T follicular helper cell (primary cell): ENCODE measurements at places on chromosomes 13 and 19.

GRCh38 chr13:43744261-43745031, 42.3 kb downstream of the ENOX1 start:
- DNase-seq: no peak

- DNase-seq: no peak
Measured at GRCh38 chr13:95367309-95367843, 66.1 kb upstream of the ABCC4 start.

DNA sequence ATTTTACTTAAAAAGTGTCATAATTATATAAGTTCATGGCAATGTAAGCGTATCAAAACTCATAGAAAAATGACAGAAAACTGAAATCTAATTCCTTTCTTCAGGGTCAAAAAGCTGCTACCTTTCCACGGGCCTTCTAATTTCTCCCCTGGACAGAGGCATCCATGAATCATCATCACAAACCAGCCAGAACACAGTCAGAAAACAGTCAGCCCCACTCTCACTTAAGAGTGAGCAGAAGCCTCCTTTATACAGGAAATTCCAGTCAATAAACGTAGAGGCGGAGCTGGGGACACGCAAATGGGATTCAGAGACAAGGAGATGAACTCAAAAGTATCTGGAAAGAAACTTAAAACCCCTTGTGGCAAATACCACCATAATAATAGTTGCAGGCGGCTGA, 54.2 kb upstream of the ABCC4 start:
- DNase-seq: no peak

DNA sequence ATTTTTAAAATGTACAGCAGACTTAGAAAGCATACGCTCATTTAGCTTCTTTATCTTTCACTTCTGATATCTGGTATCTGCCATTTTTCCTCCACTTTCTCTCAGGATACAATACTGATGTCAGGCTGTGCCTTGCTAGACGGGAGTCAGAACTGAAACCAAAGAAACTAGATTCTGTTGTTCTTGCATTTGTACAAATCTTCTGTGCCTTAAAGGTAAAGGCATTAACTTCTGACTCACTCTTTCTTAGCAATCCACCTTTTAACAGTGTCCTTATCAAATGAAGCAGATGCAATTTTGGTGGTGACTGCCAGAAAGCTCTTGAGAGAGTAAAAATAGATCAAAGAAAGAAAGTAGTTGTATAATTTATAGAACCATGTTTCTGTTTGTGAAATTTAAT, 370.4 kb downstream of the PCDH20 start:
- DNase-seq: no peak

GRCh38 chr19:49395581-49396407, 7.7 kb downstream of the KASH5 start:
- DNase-seq: no peak

DNA sequence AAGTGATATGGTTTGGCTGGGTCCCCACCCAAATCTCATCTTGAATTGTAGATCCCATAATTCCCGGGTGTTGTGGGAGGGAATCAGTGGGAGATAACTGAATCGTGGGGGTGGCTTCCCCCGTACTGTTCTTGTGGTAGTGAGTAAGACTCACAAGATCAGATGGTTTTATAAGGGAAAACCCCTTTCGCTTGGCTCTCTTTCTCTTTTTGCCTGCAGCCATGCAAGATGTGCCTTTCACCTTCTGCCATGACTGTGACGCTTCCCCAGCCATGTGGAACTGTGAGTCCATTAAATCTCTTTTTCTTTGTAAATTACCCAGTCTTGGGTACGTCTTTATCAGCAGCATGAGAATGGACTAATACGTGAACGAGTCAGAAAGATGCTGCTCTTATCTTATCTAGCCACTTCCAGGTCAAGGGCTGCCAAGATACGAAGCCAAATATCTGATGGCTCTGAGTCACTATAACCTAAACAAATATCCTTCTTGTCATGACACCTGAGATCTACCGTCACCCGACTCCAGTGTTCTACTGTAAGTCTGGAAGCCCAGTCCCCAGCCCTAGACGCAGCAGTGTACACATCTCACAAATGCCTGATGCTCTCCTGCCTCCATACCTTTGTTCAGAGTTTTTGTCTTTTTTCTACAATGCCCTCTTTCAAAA, 45.9 kb downstream of the SLC15A1 start:
- DNase-seq: no peak

DNA sequence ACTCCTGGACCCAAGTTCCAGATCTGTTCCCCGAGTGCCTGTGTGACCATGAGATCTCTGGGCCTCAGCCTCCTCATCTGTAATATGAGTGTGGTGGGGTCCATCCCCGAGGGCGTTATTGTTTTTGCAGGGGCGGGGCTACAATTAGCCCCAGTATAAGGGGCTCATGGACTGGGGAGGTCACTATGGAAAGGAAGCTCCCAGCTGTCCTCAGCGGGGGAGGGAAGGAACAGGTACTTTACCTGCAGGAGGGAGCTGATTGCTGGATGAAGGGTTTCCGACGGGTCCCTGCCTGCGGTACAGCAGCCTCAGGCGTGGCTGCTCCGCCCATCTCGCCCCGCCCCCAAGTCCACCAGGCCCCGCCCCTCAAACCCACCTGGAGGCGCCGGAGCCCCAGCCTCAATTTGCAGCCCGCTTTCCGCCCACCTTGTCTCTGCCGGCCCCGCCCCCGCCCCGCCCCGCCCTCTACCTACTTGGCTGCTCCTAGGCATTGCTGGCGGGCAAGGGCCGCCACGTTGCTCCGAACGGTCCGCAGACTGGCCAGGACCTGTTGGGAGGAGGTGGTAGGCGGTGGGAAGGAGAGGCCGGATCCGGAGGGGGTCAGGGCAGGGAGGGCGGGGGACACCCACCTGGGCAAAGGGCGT, 5.5 kb downstream of the PDE4C start:
- no peak for DNase-seq

GRCh38 chr13:23749288-23749873, 139.8 kb downstream of the MIPEP start:
- no peak for DNase-seq

GRCh38 chr19:10332965-10333757, at the start of gene RAVER1:
RAVER1 (minus strand) TSS chr19:10333529; CDS start chr19:10333507, 22 bp downstream.
- DNase-seq: peak; percentile 97

- no peak for DNase-seq
Measured at GRCh38 chr13:48402325-48402932, 10.5 kb downstream of the LPAR6 start.
